Activated T-cell treated with anti-CD3 and anti-CD28 coated beads for 48 hours (primary cell): ENCODE measurements at places on chromosomes 5 and 9.

GRCh38 chr5:125750861-125751186 is 672.4 kb upstream of the GRAMD2B start:
- no peak for DNase-seq

- DNase-seq = no peak
Measured at GRCh38 chr5:151737431-151737830, 21.0 kb downstream of the ATOX1 start.

- DNase-seq = no peak
Measured at GRCh38 chr5:139641116-139642080, 6.8 kb upstream of the CXXC5 start.

- no peak for DNase-seq
Measured at GRCh38 chr9:112063151-112063550, 111.9 kb downstream of the SUSD1 start.

GRCh38 chr5:31251032-31251431 is 57.5 kb downstream of the CDH6 start:
- DNase-seq = no peak

- no peak for DNase-seq
Measured at GRCh38 chr9:79289856-79290255, 281.9 kb upstream of the TLE4 start.

GRCh38 chr5:146682899-146683532 is 167.0 kb upstream of the GPR151 start:
- no peak for DNase-seq

GRCh38 chr5:146395193-146395592 is 51.9 kb upstream of the TCERG1 start:
- DNase-seq = no peak

DNA sequence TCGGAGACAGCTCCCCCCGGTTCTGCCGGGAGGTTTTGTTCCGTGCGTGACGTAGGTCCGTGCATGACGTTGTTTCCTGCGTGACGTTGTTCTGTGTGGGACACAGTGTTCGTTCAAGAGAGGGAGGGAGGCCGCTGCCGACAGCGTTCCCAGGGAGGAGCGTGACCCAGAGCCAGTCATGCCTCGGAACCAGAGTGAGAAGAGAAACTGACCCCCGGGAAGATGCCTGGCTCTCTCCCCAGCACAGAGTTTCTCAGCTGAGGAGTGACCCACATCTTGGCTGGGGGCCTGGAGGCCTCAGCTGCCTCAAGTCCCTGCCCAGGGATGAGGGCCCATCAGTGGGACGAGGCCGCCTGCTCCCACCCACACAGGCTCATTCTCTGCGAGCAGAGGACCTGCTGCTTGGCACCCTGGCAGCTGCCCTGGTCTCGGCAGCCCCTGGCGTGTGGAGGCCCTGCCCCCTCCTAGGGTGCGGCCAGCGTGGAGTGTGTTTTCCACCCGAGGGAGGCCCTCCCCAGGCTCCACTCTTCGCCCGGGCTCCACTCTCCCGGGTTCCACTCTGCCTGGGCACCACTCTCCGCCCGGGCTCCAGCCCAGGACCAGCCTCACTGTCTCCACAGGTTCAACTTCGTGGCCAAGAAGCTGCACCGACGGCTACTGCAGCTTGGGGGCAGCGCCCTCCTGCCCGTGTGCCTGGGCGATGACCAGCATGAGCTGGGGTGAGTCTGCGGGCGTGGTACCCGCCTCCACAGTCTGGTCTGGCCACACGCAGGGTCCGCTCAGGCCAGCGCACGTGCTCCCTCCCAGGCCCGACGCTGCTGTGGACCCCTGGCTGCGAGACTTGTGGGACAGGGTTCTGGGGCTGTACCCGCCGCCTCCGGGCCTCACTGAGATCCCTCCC is 7.9 kb downstream of the NDOR1 start:
- DNase-seq = no peak

GRCh38 chr5:58598440-58598839 is 15.6 kb downstream of the RAB3C start:
- no peak for DNase-seq

DNA sequence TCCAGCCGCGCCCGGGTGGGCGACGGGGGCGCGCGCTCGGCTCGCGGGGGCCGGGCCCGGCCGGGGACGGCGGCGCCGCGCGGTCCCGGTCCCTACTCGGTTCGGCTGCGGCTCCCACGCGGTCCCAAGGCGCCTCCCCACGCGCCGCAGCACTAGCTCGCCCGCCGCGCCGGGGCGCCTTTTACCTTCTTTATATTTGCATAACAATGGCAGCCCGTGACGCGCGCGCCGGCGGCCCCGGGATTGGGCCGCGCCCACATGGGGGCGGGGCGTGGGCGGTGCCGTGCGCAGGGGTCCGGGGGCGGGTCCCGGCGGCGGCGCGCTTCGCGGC is at the start of gene NRARP:
Gene NRARP (minus strand): TSS at position 154 of the 331 bp plus-strand sequence. CDS start 343 bp downstream, outside the sequence.
- peak; percentile 91 for DNase-seq

DNA sequence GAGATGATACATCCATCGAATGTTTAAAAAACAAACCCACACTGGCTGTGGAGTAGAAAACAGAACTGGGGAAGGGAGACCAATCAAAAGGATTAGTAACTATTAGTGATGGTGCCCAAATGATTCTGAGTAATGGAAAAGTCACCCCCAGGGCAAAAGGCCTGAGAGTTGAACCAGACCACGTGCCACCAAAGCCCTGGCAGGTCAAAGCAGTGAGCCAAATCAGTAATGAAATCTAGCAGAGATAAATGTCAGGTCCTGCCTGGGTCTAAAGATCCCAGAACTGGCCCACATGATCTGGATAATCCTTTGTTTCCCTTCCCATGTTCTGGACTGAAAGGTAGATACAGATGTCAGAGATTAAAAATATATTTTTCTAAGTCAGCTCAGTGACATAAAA is 9.4 kb downstream of the OTULINL start:
- no peak for DNase-seq

- no peak for DNase-seq
Measured at GRCh38 chr5:174911118-174911517, 186.7 kb downstream of the MSX2 start.

GRCh38 chr5:109529520-109529919 is 119.7 kb upstream of the PJA2 start:
- DNase-seq = no peak

DNA sequence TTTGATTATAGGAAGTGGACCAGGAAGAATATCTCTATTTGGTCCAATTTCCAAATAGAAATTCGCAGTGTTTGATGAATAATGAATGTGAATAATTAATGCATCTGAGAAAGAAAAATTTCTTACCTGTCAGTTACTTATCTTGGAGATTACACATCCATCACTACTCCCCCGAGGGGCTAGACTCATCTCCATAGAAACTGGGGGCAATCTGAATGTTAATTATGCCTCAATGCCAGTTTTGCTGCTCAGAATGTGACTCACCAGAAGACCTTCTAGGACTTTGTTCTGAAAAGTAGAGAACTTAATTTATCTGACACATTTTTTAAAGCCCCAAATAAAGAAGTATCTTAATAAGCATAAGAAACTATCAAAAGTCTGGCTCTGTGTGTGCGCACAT is 233.4 kb upstream of the NR4A3 start:
- DNase-seq = no peak

DNA sequence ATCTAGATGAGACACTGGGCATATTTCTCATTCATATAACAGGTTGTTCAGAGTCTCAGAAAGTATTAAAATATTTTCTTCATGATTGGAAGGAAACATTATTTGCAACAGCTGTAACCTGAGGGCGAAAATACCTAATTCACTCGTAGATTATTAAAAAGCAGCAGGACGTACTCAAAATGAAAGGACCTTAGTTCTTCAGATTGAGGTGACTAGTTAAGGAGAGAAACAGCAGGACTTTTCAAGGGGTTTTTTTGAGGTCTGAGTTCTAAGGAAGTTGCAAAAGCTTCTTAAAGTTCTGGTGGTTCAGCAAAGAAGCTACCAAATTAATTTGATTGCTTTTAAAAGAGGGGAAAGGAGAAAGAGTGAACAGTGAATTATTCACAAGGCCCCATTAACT is 174.9 kb downstream of the TMEM161B start:
- DNase-seq = no peak

GRCh38 chr9:1047591-1048230 is 2.4 kb upstream of the DMRT2 start:
- DNase-seq = no peak

DNA sequence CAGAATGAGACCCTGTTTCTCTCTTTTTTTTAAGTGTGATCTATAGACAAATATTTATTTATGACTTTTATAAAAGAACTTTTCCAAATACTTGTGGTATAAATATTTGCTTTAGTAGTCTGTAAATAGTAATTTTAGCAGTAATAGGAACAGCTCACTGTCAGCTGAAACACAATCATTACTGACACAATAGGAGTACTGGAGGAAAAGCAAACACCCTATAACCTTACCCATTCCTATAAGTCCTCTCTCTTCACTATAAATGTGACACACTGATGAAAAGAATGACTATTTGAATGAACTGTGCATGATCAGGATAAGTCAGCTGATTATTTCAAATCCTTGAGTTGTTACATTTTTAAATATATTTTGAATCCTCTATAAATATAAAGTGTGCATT is 72.4 kb downstream of the CDH12 start:
- DNase-seq = no peak
